ENCODE measurements at places on chromosomes 7 and 10.

DNA sequence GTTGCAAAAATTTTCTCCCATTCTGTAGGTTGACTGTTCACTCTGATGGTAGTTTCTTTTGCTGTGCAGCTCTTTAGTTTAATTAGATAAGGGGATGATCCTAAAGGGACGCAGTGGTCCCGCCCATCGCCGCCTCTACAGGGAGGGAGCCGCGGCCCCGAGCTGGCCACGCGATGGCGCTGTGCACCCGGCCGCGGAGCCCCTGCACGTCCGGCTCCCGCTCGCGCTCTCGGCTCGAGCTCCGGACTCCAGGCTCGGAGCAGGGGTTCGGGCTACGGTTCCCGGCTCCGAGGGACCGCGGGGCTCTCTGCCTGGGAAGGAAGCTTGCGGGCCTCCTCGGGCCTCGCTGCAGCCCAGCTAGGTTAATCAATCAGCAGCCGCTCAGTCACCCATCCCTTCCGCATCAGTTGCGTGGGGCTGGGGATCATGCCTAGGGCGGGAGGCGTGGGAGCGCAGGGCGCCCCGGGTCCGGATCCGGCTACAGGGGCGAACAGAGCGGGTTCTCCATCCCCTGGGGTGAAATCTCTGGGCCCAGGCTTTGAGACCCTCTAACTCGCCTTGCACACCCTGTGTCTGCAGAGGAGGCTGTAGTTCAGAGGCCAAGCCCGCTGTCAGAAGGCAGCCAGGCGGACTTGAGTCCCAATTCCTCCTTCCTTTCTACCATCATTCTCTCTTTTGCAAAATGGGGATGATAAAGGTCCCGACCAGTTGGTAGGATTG is 97.9 kb downstream of the WDR11 start:
- peak; percentile 3 for DNase-seq

GRCh38 chr10:70381471-70382421 is 679 bp downstream of the LRRC20 start:
- no peak for DNase-seq

DNA sequence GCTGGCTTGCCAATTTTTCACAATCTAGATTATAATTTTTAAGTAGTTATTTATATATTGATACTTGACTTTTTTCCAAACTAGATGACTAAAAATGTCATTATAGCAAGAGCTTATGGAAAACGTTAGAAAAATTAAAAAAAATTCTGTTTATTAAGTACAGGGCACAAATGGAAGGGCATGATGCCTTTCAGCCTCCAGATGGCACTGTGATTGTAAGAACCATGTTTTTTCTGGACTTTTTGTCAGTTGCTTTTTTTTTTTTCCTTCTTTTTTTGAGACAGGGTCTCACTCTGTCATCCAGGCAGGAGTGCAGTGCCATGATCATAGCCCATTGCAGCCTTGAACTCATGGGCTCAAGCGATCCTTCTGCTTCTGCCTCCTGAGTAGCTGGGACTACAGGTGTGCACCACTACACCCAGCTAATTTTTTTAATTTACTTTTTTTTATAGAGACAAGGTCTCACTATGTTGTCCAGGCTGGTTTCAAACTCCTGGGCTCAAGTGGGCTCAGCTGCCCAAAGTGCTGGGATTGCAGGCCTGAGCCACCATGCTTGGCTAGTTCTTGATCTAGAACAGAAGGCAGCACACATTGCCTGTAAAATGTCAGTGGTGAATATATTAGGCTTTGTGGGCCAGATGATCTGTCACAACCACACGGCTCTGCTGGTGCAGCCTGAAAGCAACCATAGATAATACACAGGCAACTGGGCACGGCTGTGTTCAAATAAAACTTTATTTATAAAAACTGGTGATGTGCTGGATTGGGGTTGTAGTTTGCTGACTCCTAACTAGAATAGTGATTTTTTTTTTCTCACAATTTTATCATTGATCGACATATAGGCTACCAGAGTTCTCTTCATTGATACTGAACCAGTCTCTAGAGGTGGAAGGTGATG is 27.4 kb downstream of the UCMA start:
- no peak for DNase-seq

GRCh38 chr7:86645225-86645608 is 1.5 kb downstream of the GRM3 start:
- DNase-seq: no peak

- no peak for DNase-seq
Observed at GRCh38 chr7:43700059-43700501, 29.2 kb downstream of the COA1 start.

GRCh38 chr10:97001183-97001991 is 169.3 kb downstream of the LCOR start:
- no peak for DNase-seq

GRCh38 chr7:31186202-31186601 is 134.1 kb downstream of the ADCYAP1R1 start:
- no peak for DNase-seq

- DNase-seq: no peak
Observed at GRCh38 chr7:134461916-134462315, 3.0 kb upstream of the AKR1B1 start.

GRCh38 chr7:150962553-150963399 is 15.3 kb downstream of the KCNH2 start:
- DNase-seq: peak; percentile 47

DNA sequence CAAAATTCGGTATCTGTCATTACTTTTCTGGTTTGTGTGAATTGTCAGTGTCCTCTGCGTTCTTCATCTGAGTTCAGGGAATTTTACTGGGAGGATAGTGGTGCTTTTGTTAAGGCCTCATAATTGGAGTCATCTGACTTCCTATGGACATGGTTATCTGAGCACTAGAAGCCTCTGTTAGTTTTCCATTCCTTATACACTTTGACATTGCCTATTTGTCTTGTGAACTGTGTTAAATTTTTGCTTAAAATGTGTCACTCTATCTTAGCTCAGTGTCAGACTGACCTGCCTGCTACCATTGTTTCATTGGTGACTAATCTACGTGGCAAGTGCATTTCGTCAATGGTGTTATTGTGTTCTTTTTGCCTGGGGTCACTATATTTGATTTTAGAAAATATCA is 253.3 kb downstream of the SEMA3A start:
- no peak for DNase-seq

DNA sequence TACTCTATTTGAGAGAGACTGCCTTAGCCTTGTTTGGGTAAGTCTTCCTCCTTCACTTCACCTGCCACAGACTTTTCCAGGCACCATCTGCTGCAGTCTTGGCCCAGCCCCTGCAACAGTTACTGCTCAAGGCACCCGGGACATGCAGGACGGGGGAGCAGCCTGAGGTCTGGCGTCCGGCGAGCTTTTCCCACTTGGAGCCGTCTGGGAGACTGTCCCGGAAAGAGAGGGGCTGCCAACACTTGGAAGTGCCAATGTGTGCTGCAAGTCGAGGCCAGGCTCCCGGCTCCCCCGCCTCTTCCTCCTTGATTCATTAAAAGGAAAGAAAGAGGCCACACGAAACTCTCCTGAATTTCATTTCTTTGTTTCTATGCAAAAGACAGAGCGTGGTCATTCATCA is 13.7 kb downstream of the HTRA1 start:
- DNase-seq: no peak

GRCh38 chr7:127940381-127941160 is 90.7 kb downstream of the LRRC4 start:
- no peak for DNase-seq

DNA sequence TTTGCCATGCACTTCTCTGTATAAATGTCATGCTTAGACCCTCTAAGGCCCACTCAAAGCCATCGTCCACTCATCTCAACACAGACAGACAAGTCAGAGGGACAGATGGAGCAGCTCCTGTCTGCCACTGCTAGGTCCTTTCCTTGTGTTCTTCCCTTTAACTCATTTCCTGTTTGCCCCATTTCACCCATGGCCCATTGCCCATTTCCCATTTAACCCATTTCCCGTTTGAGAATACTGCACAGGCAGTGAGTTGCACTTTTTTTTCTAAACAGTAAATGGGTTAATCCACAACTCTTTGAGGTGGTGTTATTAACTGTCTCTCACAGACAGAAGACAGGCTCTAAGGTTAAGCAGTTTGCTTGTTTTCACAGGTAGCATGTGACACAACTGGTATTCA is 179.3 kb downstream of the NPSR1 start:
- DNase-seq: no peak

DNA sequence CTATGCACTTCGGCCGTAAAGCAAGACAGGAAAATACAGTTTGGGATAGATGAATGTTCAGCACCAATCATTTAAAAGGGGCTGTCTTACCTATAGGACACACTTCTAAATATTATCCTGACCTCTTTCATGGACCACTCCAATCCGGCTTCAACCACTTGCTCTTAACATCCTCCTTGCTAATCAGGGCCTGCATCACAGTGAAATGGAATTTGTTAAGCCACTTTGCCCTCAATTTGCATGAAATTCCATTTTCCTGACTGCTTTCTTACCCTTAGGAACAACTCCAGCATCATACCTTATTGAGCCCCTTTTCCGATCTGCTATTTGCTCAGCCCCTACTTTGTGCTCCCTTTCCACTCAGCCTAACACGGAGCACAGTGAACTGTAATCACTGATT is 667.3 kb downstream of the PHTF2 start:
- no peak for DNase-seq

DNA sequence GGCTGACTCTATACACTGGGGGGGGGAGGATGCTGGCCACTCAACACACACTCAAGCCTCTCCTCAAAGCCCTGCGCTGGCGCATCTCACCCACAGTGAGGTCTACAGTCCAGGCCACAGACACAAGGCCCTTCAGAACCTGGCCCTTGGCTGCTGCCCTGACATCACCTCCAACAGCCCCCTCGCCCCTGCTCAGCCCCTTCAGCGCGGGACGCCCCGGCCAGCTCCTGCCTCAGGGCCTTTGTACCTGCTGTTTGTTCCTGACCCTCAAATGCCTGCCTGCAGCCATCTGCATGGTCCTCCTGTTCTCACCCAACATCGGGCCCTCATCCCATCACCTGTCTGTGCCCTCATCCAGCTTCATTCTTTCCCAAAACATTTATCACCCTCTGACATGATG is 572.6 kb downstream of the DNAJB6 start:
- no peak for DNase-seq

DNA sequence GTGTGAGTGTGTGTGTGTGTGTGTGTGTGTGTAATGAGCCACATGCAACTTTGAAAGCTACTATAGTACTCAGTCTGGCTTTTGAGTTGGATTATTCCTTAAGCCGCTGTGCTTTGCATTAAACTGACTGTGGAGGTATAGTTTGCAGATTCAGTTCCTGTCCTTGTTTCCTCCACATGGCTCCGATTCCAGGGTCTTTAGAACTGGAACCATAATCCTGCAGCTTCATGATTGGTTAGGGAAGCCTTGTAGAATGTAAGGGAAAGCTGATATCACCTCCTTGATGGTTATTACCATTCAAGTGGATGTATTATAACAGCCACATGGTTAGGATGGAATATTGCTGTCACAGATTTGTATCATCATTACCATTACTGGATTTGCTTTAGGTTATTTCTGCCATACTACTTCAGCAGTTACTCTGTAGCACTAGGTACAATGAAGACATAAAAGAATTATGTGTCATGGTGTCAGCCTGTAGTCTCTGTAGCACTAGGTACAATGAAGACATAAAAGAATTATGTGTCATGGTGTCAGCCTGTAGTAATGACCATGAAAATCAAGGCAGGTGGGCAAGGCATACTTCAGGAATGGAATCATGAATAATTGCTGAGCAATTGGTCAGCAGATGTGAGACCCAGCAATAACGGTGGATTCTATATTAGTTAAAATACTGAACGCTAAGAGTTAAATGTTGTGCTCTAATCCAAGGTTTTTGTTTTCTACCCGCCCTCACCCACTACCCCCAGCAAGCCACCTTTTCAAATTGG is 275.1 kb upstream of the FZD1 start:
- DNase-seq: no peak

DNA sequence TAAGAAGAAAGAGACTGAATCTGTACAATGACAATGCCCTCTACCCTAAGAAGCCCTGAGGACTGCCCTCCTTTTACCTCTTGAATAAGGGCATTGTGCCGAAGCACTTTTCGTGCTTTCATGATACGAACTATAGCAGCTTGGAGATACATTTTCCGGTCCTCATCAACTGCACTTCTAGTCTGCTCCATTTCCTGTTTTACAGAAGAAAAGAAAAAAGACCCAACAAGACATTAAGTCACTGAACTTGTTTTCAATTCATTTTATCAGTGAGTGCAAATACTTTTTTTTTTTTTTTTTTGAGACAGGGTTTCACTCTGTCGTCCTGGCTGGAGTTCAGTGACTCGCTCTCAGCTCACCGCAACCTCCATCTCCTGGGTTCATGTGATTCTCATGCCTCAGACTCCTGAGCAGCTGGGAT is 78.4 kb downstream of the CUL2 start:
- DNase-seq: no peak

DNA sequence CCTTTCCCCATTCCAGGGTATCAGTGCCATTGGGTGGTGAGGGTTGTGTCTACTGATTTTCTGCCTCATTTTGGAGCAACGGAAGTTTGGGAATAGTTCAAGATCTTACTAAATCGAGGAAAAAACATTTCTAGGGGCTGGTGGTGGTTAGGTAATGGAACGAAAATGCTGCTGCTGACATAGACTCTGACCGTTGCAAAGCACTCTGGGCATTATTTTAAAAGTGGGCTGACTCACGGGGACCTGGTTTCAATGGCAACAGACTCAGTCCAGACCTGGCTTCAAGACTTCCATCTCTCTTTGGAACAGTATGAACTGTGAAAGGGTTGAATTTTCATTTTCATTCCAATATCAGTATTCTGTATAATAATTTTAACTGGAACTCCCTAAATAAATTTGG is 284.0 kb downstream of the PHTF2 start:
- DNase-seq: no peak

DNA sequence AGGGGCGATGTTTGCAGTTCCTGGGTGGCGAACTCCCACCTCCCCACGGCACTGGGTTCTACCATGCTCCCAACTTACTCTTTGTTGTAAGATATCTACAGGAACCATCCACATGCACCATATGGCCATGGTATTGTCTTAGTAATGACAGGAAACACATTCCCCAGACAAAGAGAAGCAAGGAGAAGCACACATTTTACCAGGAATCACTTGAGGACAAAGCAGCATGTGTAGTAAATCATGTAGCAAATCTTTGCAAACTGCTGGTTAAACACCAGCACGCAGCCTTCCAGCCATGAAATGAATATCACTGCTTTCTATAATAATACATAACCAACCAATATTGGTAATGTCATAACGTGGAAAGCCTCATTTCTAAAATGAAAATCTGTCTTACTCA is 101.2 kb downstream of the NRP1 start:
- no peak for DNase-seq

DNA sequence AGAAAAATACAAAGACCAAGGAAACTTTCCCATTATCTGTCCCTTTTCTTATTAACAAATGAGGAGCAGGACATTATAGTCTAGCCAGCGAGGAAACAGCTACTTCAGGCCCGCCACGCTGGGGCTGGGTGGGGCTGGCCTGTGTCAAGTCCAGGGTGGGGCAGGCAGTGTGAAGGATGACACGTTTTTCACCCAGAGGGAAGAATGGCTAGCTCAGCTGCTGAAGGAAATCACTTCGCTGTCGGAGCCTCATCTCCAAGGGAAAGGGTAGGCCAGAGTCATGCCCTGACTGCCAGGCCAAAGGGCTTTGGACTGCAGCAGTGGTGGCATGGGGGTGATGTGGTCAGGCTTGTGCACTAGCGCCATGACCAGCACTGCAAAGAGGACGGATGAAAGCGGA is 24.4 kb downstream of the COL13A1 start:
- DNase-seq: no peak

GRCh38 chr10:112898540-112899390 is 51.3 kb upstream of the TCF7L2 start:
- no peak for DNase-seq

GRCh38 chr7:98831641-98832221 is 38.1 kb downstream of the TMEM130 start:
- DNase-seq: no peak

- no peak for DNase-seq
Observed at GRCh38 chr10:6813856-6814255, 233.8 kb upstream of the PRKCQ start.

- DNase-seq: no peak
Observed at GRCh38 chr10:118937226-118937625, 92.3 kb upstream of the NANOS1 start.
